ENCODE measurements at places on chromosomes 13 and 19.

GRCh38 chr19:41447732-41448332 lies 4.9 kb downstream of the ERICH4 start:
- no peak for DNase-seq

GRCh38 chr13:78601124-78601873 lies 2.1 kb downstream of the POU4F1 start:
- no peak for DNase-seq

DNA sequence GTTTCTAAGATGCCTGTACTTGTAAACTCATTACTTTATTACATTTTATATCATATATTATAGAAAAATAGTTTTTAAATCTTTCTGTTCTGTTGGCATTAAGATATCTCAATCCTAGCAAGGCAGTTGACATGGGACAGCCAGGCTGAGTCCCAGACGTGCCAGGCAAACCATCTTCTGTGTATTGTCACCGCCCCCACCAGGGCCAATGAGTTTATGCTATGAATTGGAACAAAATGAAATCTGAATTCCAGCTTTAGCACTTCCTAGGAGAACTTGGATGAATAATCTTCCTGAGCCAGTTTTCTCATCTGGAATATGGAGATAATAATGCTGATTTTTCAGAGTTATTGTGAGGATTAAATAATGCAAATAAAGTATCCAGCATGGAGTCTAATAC lies 79.9 kb upstream of the GSX1 start:
- DNase-seq: no peak

DNA sequence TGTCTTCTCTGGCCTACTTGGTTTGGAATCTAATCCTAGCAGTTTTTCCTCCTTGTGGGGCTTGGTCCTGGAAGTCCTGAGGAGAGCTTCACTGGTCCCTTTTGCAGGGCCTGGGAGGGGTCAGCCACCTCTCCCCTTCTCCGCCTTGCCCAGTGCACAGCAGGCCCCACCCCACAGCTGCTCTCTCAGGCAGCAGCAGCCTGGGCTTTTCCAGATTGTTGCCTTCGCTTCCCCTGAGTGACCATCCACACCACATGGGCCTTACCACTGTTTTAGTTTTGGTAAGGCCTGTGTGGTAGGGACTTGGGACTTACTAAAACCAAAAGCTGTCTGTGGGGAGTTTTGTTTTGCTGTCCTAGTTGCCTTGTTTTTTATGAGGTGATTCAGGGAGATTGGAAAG lies 11.5 kb downstream of the MPHOSPH8 start:
- no peak for DNase-seq

GRCh38 chr13:92900446-92900845 lies 326.2 kb upstream of the GPC6 start:
- no peak for DNase-seq

GRCh38 chr13:20126541-20127261 lies 34.2 kb downstream of the GJA3 start:
- DNase-seq: no peak

DNA sequence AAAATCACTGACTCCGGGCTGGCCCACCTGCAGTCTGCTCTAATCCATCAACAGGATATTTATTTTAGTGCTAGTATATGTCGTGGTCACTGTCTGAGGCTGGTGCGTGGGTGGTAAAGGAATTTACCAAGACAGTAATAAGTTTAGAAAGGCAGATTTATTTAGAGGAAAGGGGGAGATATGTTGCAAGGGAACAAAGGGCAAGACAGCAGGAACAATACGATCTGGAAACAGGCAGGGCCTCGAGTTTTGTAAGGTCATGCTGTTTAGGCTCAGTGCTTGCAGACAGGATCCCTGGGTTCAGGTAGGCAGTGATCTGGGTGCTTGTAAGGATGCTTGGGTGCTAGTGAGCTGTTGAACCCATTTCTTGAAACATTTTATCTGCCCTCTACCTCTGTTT lies 748.2 kb upstream of the SLITRK5 start:
- no peak for DNase-seq

- no peak for DNase-seq
These were observed 10.1 kb upstream of the SHISA2 start for GRCh38 chr13:26061947-26062346.

DNA sequence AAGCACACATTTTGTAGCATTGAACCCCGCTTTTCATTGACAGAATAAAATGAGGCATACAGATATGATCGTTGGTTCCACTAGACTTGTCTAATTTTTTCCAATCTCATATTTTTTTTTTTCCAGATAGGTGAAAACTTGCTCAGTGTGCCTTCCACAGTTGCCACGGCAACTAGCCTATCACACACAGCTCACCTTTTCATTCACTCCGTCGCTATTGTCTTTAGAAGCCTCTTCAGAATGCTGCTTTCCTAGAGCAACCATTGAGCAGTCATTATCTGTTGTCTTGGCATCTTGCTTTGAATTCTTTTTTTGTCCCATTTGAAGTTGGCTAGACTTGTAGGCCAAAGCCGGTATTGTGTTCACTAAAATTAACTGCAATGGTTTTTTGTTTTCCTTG lies 37.7 kb upstream of the ESD start:
- DNase-seq: no peak

GRCh38 chr19:6772866-6773322 lies 386 bp downstream of the VAV1 start:
- DNase-seq: no peak

GRCh38 chr13:106471957-106472543 lies 63.4 kb downstream of the EFNB2 start:
- peak; percentile 22 for DNase-seq

- DNase-seq: no peak
These were observed 7.4 kb downstream of the ACP5 start for GRCh38 chr19:11570039-11570462.

DNA sequence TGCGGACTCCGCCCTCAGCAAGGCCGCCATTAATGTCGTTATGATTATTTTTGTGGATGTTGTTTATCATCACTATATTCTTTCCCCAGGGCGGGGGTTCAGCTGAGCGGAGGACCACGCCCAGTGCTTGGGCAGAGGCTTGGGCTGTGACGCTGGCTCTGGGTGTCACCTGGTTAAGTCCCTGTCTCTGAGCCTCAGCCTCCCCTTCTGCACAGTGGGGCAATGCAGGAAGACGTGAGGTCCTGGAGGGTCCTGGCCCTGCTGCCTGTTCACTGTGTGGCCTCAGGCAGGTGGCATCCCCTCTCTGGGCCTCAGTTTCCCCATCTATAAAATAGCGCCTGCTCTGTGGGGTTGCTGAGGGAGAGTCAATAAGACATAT lies 32.5 kb downstream of the NFIC start:
- DNase-seq: no peak

GRCh38 chr19:2327773-2328400 lies 499 bp downstream of the LSM7 start:
- DNase-seq: peak; percentile 72

GRCh38 chr13:52371736-52372247 lies 34.2 kb downstream of the THSD1 start:
- DNase-seq: no peak

DNA sequence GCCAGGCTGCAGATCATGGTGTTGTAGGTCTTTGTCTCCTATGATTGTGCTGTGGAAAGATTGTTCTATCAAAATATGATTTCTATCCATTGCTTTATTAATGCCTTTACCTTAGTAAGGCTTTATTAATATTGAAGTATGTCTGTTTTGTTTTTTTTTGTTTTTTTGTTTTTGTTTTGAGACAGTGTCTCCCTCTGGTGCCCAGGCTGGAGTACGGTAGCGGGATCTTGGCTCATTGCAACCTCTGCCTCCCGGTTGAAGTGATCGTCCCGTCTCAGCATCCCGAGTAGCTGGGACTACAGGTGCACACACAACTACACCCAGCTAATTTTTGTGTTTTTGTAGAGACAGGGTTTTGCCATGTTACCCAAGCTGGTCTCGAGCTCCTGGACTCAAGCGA lies 7.7 kb downstream of the IRGC start:
- no peak for DNase-seq

GRCh38 chr19:35266520-35267352 lies 2.0 kb upstream of the USF2 start:
- DNase-seq: no peak

- no peak for DNase-seq
These were observed 31.2 kb upstream of the ANKRD10 start for GRCh38 chr13:110945928-110946570.

DNA sequence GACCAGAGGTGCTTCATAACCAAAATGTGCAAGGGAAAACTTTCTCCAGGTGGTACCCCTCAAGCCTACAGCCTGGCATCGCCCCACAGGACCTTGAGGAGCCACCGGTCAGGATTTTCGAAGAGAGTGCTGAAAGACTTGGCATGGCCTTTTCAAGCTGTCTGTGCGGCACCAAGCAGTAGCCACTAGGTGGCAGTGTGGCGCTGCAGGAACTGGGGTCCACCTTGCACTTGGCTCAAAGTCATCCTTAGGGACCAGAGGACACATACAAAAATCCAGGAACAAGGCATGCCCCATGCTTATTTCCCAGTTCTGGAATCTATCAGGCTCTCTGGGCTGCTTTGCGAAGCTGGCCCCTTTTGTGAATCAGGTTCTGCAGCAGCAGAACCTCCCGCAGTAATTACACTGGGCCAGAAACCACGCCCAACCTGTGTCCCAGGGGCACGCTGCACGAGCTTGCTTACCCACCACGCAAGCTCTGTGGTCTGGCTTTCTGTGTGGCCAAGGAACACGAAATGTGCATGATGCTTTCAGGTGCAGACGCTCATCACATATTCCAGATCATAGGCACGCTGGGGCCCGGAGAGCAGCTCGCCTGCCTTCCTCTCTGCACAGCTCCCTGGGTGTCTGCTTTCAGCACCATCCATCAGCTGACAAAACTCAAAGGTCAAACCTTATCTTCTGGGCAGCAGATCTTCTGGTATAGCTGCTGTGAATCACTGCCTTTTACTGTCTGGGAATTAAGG lies 87.2 kb downstream of the SLC7A1 start:
- peak; percentile 47 for DNase-seq

DNA sequence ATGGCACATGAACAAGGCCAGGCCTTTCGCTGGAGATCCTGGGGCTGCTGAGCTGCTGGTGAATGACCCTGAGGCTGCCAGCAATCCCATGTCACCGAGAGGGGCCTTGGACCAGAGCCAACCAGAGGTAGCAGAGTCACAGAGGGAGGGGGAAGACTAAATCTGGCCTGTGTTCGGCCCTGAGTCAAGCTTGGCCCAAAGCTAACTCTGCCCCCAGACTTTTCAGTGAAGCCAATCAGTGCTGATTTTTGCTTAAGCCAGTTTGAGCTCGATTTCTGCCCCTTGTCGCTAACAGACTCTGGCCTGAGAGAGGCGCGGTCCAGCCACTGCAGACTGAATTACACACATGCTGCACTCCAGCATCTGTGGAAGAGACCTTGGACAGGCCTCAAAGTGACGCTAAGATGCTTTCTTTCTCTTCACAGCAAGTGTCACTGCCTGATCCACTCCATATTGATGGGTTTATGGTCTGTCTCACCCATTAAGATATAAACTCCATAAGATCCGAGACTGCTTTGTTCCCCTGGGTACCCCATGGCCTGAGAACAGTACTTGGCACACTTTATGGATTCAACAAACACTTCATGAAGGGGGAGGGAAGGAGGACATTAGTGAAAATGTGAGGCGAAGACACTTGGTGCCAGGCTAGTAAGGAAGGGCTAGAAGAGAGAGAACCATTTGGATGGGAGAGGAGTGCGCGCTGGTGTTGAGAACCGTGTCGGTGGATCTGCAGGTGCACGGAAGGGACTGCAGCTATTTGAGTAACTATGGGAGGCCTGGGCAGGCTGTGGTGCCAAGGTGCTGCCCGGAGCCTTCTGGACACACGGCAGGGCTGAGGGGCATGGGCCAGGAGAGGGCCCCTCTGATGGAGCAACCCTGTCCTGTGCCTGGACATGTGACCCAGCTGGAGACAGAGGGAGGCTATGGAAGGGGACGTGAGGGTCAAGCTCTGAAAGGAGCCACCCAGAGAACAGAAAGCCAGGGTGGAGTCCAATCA lies 17.6 kb downstream of the RANBP3 start:
- DNase-seq: no peak

DNA sequence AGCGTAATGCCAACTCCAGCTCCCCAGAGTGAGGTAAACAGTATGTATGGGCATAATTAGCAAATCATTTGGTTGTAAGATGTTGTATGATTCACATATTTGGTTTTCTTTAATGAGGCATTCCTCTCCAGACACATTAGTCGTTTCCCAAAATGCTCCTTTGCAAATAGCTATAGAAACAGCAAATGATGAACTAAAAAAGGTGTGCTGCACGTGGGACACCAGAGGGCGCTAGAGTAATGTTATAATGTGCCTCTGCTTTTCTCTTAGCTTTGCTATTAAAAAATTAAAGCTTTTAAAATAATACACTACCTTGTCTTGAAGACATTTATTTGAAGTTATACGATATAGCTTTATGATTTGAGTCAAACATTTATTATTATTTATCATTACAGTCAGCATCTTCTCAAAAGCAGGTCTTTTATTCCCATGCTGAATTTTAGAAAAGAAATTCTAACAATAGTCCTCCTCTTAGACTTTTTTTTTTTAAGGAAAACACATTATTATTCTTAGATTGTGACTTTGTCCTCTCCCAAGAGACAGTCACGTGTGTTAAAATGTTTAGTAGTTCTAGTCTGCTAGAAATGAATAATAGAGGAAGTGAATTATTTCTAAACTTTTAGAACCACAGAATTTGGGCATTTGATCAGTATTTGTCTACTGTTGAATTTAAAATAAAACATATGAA lies 121.6 kb upstream of the FRY start:
- no peak for DNase-seq

DNA sequence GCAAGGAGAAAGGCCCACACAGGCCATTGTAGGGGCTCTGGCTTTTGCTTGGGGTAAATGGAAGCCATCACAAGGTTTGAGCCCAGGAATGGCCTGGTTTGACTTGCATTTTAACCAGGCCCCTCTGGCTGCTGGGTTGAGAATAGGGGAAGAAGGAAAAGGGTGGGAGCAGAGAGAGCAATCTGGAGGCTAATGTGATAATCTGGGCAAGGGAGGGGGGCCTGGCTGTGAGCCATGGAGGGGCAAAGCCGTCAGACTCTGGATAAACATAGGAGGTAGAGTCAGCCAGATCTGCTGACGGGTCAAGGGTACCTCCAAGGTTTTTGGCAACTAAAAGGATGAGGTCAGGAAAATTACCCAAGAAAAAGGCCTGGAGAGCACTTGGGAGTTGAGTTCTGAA lies 41.6 kb downstream of the RFX2 start:
- no peak for DNase-seq

DNA sequence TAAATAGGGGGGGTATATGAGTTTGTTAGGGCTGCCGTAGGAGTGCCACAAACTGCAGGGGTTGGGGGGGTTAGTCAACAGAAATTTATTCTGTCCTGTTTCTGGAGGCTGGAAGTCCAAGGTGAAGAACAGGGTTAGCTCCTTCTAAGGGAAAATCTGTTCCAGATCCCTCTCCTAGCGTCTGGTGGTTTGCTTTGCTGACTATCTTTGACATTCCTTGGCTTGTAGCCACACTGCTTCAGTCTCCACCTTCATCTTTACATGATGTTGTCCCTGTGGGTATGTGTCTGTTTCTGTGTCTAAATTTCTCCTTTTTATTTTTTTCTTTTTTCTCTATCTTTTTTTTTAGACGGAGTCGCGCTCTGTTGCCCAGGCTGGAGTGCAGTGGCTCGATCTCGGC lies 8.1 kb upstream of the ICAM1 start:
- no peak for DNase-seq
